ENCODE measurements at places on chromosomes 13 and 19.
A peak's percentile ranks its signal among the peaks of the same experiment; 100 is the strongest.

DNA sequence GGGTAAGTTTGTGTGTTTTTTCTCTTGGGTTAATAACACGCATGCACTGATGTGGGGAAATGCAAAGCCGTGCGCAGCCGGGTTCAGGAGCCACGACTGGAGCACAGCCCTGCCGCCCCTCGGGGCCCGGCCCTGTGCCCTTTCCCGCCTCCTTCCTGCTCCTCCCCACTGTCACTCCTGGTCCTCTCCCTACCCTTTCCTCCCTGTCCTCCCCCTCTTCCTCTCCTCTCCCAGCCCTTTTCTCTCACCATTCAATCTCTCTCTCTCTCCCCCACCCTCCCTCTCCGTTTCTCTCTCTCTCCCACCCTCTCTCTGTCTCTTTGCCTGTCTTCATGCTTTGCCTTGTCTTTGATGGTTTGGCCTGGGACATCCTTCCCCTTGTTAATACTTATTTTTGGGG, 27.2 kb downstream of the PLEKHJ1 start:
- DNase-seq, result no peak

GRCh38 chr19:38647966-38648768, 718 bp downstream of the ACTN4 start:
- no peak for DNase-seq

- DNase-seq, result no peak
These were observed 27.4 kb downstream of the CD177 start for GRCh38 chr19:43380771-43381386.

DNA sequence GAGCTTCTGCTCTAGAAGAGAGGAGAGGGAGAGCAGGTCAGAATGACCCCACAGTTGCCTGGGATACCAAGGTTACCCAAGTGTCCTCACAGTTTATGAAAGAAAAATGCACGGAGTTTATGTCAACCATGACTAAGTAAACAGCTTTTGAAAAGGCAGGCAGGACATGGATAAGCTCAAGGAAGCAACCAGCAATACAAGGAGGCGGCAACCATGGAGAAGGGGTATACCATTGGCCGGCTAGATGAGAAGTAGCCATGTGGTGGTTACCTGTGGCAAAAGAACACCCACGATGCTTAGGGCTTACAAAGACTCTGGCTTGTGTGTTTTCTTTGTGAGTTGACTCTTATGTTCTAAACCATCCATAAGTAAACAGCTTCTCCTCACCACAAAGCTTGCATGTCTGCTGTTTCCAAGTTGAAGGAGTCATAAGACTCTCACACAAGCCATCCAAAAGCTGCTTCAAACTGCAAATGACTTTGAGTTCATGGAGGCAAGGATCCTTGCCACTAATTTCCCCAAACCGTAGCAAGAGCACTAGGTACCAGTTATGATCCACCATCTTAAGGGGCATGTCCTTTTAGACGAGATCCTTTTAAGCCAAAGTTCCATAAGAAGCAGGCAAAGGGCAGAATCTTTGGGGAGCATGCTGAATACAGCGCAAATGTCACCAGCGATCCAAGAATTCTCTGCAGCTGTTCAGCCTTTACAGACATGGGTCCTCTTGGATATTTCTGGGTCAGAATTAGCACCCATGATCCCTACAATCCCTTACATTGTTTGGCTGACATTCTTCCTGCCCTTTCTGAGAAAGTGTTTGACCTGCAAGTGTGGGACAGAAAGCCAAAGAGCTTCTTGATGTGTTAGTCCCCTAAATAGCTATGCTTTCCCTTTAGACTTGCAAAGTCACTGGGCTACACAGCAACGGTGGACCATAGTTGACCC, 74.8 kb upstream of the IPO5 start:
- no peak for DNase-seq

GRCh38 chr19:46474211-46474610, 2.8 kb upstream of the PNMA8A start:
- no peak for DNase-seq

GRCh38 chr13:90950160-90950559, 397.3 kb upstream of the MIR17HG start:
- DNase-seq, result no peak

DNA sequence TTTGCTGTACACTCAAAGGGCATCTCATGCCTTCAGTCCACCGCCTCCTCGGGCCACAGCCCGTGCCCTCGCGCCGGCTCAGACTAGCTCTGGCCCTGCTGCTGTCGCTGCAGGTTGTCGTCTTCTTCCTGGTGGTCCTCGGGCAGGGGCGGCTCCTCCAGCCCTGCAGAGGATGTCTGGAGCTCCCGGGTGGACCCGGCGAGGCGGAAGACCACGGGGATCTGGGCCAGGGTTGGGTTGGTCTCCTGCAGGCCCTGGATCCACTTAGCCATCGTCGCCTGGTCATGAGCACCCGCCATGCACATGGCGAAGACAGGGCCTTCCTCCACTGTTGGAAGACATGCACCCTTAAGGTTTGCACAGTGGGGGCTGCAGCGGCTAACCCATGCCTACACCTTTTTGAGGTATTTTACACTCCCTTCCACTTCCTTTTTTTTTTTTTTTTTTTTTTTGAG, 489 bp upstream of the ZNF653 start:
- DNase-seq, result no peak

- DNase-seq, result no peak
These were observed 65.0 kb downstream of the MTUS2 start for GRCh38 chr13:28885181-28885580.

DNA sequence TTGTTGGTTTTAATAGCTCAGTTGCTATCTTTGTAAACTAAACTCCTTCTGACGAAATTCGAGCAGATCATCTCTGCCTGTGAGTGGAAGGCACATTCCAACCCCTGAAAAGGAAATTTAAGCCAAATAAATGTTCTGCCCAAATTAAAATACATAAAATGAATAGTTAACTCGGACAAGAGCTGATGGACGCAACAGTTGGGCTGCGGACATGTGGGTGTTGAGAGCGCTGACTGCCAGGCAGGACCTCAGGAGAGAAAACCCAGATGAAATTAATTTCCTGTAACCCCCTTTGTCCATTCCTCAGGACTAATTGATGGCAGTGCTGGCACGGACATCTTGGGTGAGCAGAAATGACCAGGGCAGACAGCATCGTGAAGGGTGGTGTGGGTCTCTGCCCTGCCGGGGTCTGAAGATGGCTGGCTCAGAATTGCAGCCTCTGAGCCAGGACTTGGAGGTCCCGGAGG, 86.5 kb downstream of the TSHZ3 start:
- no peak for DNase-seq

DNA sequence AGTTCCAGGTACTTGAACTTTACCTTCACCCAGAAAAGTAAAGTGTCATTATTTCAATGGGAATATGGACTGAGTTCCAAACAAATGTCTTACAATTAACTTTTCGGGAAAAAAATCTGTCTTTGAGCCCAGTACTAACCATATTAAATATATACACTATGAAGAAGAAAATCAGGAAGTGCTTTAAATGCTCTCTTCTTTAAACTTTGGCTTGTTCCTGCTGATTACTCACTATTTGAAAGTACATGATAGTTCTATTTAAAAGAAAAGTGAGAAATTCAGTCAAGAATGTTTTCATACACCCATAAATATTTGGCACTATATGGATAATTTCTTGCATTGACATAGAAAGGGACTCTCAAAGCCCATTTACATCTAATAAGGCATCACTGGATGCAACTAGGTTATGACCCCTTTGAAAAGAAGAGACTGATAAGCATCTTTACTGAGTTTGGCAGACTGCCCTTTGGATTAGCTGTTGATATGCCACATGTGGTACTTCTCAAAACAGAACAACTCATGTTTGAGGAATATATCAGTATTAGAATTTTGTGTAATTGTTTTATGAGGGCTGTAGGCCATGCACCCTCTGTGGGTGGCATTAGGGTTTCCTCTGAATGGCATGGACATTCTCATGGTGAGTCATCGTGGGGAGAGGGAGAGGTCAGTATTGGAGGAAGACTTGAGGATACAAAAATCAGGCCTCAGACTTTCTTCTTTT, 25.0 kb upstream of the VWA8 start:
- DNase-seq, result no peak

GRCh38 chr19:40585241-40585981, 8.7 kb downstream of the SHKBP1 start:
- no peak for DNase-seq

GRCh38 chr19:35143231-35143715, at the start of gene FXYD7:
Gene FXYD7 (plus strand): TSS chr19:35143255. CDS start chr19:35143334, 79 bp downstream.
- no peak for DNase-seq

GRCh38 chr13:89740994-89741685, 1606.3 kb upstream of the MIR17HG start:
- DNase-seq, result no peak

DNA sequence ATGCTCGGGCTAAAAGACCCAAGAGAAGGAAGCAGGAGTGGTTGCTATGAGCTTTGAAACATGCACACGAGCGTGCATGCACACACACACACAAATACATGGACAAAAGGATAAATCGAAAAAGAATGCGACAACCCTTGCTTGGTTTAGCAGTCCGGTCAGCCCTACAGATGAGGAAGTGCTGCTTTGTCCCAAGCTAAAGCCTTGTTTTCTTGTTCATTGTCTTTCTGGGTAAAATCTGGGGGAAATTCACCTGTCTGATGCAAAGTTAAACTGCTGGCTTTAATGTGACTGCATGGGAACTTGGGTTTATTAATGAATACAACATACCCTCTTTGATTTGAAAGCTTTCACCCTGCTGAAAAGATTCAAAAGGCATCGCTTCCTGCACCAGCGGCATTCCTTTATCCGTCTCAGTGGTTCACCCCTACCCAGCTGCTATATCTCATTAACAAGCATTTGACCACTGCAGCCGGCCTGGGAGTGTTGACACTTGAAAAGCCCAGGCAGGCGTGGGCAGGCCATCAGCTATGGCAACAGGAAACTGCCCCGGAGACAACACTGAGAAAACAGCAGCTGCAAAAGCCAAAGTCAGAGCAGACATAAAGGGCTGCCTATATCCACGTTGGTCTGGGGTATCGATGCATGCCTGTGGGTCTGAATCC, 301.7 kb downstream of the NDFIP2 start:
- DNase-seq, result no peak

DNA sequence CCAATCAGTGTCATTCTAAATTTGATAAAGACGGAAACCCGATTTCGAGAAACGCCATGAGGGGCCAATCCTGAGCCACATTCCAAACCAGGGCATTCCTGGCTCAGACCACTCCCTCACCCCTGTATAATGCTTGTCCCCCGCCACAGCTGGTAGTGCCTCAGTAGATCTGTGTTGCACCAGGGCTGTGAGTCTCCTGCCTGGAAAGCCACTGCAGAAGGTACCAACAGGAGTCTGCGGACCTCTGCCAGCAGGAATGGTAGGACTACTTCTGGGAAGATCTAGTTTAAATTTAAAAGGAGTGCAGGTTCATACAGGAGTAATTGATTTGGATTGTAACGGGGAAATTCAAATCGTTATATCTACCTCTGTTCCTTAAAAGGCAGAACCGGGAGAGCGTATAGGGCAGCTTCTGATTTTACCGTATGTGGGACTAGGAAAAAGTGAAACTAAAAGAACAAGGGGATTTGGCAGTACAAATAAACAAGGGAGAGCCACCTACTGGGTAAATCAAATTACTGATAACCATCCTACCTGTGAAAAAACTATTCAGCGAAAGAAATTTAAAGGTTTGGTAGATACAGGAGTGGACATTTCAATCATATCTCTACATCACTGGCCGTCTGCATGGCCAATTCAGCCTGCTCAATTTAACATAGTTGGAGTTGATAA, 20.8 kb upstream of the ZNF266 start:
- DNase-seq, result no peak

DNA sequence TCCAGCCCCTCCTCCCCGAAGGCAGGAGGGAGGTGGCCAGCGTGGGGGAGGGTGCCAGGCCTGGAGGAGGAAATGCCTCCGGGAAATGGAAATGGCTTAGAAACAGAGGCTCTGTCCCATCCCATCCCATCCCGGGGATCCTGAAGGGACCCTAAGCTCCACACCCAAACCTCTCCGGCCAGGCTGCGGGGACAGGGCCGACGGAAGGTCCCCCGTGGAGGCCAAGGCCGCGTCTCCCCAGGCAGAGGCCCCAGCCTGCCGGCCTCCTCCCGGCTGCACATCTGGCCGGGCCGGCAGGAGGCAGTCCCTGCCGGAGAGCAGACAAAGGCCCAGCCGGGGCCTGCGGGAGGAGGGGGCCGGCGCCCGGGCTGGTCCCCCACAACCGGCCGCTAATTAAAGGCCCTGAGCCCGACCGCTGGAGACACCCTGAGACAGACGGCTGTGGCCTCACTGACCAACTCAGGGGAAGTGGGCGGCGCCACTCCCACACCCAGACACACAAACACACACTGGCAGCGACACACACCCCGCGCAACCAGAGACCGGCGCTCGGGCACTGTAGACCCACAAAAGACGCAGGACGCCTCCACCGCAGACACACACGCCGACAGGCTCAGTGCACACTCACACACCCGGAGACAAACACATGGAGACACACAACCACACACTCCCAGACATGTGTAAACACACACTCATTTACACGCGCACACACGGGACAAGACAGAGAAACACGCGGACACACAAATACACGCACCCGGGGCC, 1.1 kb downstream of the ADAMTS10 start:
- DNase-seq, result no peak

GRCh38 chr13:21235174-21235573, 58.7 kb downstream of the MRPL57 start:
- DNase-seq, result no peak

- DNase-seq, result no peak
These were observed 67.5 kb downstream of the INSR start for GRCh38 chr19:7226739-7227138.

- DNase-seq, result no peak
These were observed 102.4 kb downstream of the TNFRSF19 start for GRCh38 chr13:23672616-23673015.

DNA sequence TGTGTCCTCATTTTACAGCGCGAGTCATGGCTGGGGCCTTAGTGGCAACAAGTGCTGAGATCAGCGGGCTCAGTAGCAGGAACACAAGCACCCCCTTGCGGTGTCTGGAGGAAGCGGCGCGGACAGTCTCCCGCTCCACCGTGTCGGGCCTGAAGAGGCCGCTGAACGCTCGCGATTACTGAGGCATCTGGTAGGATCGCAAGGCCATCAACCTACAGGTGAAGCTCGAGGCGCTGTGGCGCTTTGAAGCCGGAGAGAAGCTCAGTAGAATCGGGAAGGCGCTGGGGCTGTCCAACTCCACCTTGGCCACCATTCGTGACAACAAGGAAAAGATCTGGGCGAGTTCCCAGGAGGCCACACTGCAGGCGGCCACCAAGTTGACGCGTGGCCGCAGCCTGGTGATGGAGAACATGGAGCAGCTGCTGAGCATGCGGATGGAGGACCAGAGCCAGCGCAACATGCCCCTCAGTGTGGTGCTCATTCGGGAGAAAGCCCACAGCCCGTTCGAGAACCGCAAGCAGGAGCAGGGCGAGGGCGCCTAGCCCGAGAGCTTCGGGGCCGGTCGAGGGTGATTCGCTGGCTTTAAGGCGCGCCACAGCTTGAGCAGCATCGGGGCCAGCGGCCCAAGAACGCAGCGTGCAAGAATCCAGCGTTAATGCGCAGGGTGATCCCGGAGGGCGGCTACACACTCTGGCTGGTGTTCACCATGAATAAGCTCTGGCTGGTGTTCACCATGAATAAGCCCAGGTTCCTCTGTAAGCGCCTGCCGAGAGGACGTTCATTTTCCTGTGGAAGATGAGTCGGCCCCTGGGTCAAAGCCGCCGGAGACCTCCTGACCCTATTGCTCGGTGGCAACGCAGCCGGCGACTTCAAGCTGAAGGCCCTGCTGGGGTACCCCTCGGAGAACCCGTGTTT, 8.3 kb upstream of the MZF1 start:
- peak; percentile 85 for DNase-seq

- DNase-seq, result no peak
These were observed 1.6 kb downstream of the UBE2L5 start for GRCh38 chr13:30423891-30424290.
